ENCODE measurements at places on chromosomes 2 and 18. TPM values are rescaled to one million over a fixed set of nuclear protein-coding genes. Genes with fewer than 3 reads are reported as not detected.

DNA sequence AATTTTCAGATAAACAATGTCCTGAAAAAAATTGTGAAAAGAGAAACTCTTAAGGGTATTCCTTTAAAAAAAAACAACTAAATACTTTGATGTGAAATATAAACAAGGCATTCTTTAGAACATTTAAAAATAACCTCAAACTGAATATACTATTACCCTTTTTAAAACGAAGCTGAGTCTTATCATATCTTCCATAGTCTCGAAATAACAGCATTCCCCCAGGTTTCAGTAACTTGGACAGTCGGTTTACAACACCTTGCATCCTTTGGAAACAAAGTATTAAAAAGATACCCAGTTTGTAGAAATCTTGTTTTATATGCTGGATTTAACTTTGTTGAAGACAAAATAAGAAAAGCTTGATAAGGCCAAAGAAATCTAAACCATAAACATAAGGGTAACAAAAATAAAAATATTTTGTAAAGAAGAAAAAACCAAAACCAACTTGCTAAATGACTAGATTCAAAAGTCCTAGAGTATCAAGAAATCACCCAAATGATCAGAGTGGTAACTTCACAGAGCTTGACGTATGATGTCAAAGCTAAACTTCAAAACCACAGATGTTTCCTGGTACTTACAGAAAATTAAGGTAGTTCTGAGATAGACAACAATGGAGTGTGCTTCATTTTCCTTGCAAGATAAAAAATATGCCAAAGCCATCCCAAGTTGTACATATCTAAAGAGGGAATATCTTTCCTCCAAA is 107.8 kb downstream of the METTL8 start:
- no peak overlapping the region for H3K4me3 ChIP-seq
- H3K27ac ChIP-seq = no peak overlapping the region
- no peaks in the 10 kb centered on the region for H3K4me1 ChIP-seq
- DNase-seq = no peak
- no peaks in the 10 kb centered on the region for H3K27me3 ChIP-seq

- H3K4me3 ChIP-seq = no peak overlapping the region
- DNase-seq = no peak
- H3K27ac ChIP-seq = no peak overlapping the region
- H3K4me1 ChIP-seq = no peaks in the 10 kb centered on the region
- no peaks in the 10 kb centered on the region for H3K27me3 ChIP-seq
Observed at GRCh38 chr2:2880938-2881337, 496.7 kb downstream of the EIPR1 start.

GRCh38 chr18:26657631-26658581 is 109.6 kb upstream of the KCTD1 start:
- peak overlapping the region; percentile 73 for H3K4me3 ChIP-seq
- H3K36me3 ChIP-seq = no peaks in the 10 kb centered on the region
- H3K27me3 ChIP-seq = no peaks in the 10 kb centered on the region
- H3K4me1 ChIP-seq = no peaks in the 10 kb centered on the region

- H3K4me1 ChIP-seq = no peaks in the 10 kb centered on the region
- DNase-seq = no peak
- no peak overlapping the region for H3K27ac ChIP-seq
- no peak overlapping the region for H3K4me3 ChIP-seq
- no peaks in the 10 kb centered on the region for H3K27me3 ChIP-seq
Observed at GRCh38 chr2:242056785-242057184, 187.3 kb downstream of the RTP5 start.

DNA sequence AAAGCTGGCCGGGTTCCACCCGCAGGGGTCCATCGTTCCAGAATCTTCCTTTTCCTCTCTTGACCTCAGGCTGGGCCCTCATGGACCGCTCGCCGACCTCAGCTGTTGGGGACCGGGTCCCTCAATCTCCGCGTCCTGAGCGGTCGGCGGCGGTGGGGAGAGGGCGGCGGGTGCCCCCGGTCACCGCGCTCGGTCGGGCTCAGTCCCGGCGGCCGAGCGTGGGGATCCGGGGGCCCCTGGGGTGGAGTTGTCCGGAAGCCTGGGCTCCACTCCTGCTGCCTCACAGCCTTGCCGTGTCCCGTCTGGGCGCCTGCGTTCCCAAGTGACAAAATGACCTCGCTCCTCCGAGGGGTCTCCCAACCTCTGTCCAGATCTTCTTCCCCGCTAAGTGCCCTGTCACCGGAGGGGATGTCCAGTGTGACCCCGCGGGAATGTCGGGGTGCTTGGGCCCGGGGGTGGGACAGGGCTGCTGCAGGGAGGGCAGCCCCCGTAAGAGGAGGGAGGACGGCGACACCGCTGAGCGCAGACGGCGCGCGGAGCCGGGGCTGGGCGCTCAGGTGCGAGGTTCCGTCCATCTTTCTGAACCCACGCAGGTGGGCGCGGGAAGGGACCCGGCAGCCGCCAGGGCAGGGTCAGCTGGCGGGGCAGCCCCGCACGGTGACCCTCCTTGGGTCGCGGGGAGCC is 16.0 kb upstream of the E2F6 start:
- no peak overlapping the region for H3K4me3 ChIP-seq
- no peak overlapping the region for H3K27ac ChIP-seq
- H3K4me1 ChIP-seq = peaks cover 3% of the 10 kb centered on the region
- H3K27me3 ChIP-seq = peaks cover 9% of the 10 kb centered on the region

KIF1A gene
- total RNA-seq = 6.5 TPM

DNA sequence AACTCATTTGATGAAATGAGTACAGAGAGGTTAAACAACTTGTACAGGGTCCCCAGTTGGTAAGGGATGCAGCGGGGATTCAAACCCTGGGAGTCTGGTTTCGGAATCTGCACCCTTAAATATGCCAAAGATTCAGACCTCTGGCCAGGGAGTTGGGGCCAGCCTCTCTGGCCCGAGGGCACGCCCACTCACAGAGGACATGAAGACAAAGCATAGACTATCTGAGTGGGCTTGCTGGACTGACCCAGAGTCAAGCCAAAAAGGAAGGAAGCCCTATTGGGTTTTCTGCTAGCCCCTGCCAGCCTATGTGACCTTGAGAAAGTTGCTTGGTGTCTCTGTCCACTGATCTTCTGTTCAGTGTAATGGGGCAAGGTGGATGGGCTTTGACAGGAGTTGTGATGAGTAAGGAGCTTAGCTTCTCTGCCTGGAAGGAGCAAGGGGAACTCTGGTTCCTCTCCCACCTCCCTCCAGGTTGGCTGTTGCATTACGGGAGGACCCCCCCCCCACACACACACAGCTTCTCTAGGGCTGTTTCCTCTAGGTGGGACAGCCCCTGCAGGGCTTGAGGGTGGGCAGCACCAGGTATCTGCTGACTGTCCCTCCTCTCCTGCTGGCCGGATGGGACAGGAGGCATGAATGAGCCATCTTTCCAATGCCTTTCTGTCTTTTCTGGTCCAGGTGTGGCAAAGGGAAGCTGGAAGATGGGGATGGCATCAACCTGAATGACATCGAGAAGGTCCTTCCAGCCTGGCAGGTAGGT is 131.3 kb downstream of the CTIF start:
- no peak for DNase-seq
- H3K4me1 ChIP-seq = no peaks in the 10 kb centered on the region
- H3K4me3 ChIP-seq = no peak overlapping the region
- H3K27me3 ChIP-seq = no peaks in the 10 kb centered on the region
- H3K27ac ChIP-seq = no peak overlapping the region
- peaks cover 11% of the 10 kb centered on the region for H3K36me3 ChIP-seq

DSC1 gene
- not detected for total RNA-seq

LIMS3 gene
- total RNA-seq = 9.6 TPM

DNA sequence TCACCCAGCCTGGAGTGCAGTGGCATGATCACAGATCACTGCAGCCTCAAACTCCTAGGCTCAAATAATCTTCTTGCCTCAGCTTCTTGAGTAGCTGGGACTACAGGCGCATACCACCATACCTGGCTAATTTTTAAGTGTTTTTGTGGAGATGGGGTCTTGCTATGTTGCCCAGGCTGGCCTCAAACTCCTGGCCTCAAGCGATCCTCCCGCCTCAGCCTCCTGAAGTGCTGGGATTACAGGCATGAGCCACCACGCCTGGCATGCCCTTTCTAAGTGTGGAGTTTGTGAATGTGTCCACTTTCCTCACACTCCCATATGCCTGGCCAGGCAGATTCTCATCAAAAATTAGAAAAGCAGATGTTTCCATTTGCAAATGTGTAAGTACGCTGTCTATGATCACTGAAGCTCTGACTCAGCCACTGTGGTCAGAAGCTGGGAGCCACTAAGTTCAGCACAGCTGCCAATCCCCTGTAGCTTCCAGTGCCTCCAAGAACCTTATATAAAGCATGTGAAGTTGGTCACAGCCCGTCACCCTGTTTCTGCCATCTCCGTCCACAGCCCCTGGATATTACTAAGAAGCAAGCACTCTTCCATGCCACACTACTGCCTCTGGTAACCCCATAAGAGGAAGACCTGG is 155.4 kb downstream of the FAM210A start:
- no peaks in the 10 kb centered on the region for H3K36me3 ChIP-seq
- H3K27me3 ChIP-seq = no peaks in the 10 kb centered on the region
- H3K4me1 ChIP-seq = peaks cover 5% of the 10 kb centered on the region
- DNase-seq = no peak
- no peak overlapping the region for H3K4me3 ChIP-seq

CAPN14 gene
- total RNA-seq = 0.15 TPM

CD302 gene
- 80.3 TPM for total RNA-seq

GRCh38 chr2:55371376-55371775 is 48.3 kb downstream of the CCDC88A start:
- H3K27ac ChIP-seq = no peak overlapping the region
- H3K4me1 ChIP-seq = no peaks in the 10 kb centered on the region
- H3K4me3 ChIP-seq = no peak overlapping the region
- DNase-seq = no peak

GRCh38 chr18:23567671-23568070 is 18.6 kb downstream of the NPC1 start:
- no peak overlapping the region for H3K4me3 ChIP-seq
- H3K27ac ChIP-seq = no peak overlapping the region
- peaks cover 13% of the 10 kb centered on the region for H3K36me3 ChIP-seq
- no peaks in the 10 kb centered on the region for H3K4me1 ChIP-seq
- DNase-seq = no peak

DNA sequence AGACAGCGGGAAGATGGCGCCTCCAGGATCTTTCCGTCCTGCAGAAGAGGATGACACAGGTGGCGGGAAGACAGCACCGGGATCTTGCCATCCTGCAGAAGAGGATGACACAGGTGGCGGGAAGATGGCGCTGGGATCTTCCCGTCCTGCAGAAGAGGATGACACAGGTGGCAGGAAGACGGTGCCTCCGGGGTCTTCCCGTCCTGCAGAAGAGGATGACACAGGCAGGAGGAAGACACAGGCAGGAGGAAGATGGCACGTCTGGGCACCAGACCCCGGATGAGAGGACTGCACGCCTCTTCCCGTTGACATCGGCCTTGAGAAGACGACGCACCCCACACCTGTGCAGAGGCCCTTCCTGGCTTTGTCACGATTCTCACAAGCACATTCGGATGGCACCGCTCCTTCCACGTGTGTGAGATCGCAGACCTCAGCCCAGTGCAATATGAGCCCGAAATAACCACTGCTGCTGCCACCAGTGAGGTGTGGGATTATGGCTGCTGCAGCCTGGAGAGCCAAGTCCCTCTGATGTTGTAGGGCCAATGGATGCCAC is 79.4 kb upstream of the SNTG2 start:
- no peaks in the 10 kb centered on the region for H3K36me3 ChIP-seq
- no peak overlapping the region for H3K4me3 ChIP-seq
- H3K27ac ChIP-seq = no peak overlapping the region
- H3K27me3 ChIP-seq = no peaks in the 10 kb centered on the region

- H3K36me3 ChIP-seq = no peaks in the 10 kb centered on the region
- DNase-seq = no peak
- H3K4me1 ChIP-seq = no peaks in the 10 kb centered on the region
- H3K27ac ChIP-seq = no peak overlapping the region
- H3K27me3 ChIP-seq = no peaks in the 10 kb centered on the region
- H3K4me3 ChIP-seq = no peak overlapping the region
Observed at GRCh38 chr2:5254791-5255332, 437.3 kb upstream of the SOX11 start.

GRCh38 chr2:69020496-69021426 is 7.8 kb downstream of the ANTXR1 start:
- peaks cover 10% of the 10 kb centered on the region for H3K4me1 ChIP-seq
- no peak overlapping the region for H3K4me3 ChIP-seq
- H3K36me3 ChIP-seq = no peaks in the 10 kb centered on the region
- DNase-seq = no peak

GRCh38 chr18:42274488-42275137 is 319.6 kb downstream of the PIK3C3 start:
- no peaks in the 10 kb centered on the region for H3K27me3 ChIP-seq
- H3K36me3 ChIP-seq = no peaks in the 10 kb centered on the region
- no peak overlapping the region for H3K27ac ChIP-seq
- no peak overlapping the region for H3K4me3 ChIP-seq
- peak; percentile 5 for DNase-seq
- peaks cover 7% of the 10 kb centered on the region for H3K4me1 ChIP-seq

DNA sequence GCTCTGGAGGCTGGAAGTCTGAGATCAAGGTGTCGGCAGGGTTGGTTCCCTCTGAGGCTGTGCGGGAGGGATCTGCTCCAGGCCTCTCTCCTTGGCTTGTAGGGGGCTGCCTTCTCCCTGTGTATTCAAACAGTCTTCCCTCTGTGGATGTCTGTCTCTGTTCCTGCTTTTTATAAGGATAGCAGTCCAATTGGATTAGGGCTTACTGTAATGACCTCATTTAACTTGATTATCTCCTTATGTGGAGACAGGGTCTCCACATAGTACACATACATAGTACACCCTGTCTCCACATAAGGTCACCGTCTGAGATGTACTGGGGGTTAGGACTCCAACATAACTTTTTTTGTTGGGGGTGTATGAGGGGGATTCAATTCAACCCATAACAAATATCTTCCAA is 30.5 kb downstream of the TCF7L1 start:
- no peaks in the 10 kb centered on the region for H3K27me3 ChIP-seq
- peaks cover 79% of the 10 kb centered on the region for H3K4me1 ChIP-seq
- no peak for DNase-seq
- H3K36me3 ChIP-seq = no peaks in the 10 kb centered on the region
- H3K4me3 ChIP-seq = no peak overlapping the region
- H3K27ac ChIP-seq = peak overlapping the region; percentile 85

DNA sequence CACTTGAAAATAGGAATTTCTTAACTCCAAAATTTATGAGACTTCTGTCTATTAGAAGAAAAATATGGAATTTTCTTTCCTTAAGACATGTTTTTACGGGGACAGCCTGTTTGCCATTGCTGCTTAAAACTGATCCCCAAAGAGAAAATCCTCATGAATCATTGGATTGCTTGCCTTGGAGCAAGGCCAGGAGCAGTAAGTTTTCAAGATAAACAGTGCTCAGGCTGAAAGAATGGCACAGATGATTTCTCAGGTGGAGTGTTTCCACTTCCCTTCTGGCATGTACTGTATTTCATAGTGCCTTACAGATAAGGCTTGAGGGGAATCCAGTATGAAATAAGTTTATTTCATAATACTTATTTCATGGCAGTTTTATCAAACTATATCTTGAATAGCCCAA is 74.3 kb upstream of the MMADHC start:
- H3K27ac ChIP-seq = no peak overlapping the region
- no peaks in the 10 kb centered on the region for H3K36me3 ChIP-seq
- H3K4me3 ChIP-seq = no peak overlapping the region
- no peaks in the 10 kb centered on the region for H3K27me3 ChIP-seq
- no peaks in the 10 kb centered on the region for H3K4me1 ChIP-seq

- no peaks in the 10 kb centered on the region for H3K36me3 ChIP-seq
- H3K4me1 ChIP-seq = no peaks in the 10 kb centered on the region
- DNase-seq = no peak
Observed at GRCh38 chr18:27277554-27277953, 92.4 kb upstream of the CHST9 start.
